ENCODE measurements at places on chromosomes 13 and 19.

GRCh38 chr13:51912511-51913225 is 50.9 kb downstream of the CCDC70 start:
- DNase-seq = no peak

DNA sequence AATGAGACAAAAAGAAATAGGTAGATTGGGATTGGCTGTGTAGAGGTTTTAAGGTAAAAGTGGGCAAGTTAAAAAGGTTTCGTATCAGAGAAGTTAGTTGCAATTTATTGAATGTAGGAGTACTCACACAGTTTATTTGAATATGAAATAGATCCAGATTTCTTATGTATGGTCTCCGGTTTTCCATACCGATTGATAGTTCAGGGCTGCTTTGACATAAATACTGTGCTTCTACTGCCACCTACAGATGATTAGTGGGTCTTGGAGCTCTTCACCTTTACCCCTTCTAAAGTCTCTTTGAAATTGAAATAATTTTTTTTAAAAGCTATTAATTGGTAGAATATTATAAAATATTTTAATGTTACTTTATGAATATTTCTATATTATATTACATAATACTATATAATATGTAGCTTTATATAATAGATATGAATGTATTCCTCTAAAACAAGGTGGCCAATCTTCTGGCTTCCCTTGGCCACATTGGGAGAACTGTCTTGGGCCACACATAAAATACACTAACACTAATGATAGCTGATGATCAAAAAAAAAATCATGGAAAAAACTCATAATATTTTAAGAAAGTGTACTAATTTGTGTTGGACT is 7.7 kb upstream of the GPR18 start:
- peak; percentile 52 for DNase-seq

GRCh38 chr13:26133286-26133685 is 81.5 kb upstream of the SHISA2 start:
- no peak for DNase-seq

DNA sequence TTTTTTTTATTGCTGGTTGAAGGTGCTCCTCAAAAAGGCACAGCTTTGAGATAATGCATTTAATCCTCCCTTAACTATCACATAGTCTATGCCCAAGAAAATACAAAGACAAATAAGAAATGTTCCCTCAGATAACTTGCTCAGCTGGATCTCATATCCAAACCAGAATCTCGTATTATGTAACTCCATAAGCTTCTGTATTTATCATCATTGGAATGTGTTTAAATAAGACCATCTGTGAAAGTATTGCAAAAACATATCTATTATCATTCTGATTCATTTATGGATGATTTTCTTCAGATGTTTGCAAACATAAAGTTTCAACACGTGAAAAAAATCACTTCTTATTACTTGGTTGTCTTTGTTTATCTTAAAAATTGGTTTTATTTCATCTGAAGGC is 190.9 kb downstream of the IRS2 start:
- DNase-seq = peak; percentile 73

GRCh38 chr13:35916146-35916545 is 215.0 kb downstream of the DCLK1 start:
- no peak for DNase-seq

DNA sequence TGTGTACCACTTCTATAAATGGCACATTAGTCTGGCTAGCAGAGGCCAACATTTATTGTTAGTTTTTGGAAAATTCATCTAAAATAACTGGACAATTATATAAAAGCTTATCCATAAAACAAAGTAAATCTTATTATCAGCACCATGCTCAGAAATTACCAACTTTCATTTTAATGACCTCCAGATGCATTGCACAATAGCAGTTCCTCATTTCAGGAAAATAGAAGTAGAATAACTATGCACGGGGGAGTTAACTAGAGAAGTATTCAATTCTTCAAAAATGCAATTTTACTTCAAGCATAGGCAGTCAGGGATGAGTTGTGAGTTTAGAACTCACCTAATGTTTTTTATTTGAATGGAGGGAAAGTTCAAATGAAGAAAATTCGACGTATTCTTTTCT is 1023.5 kb downstream of the PCDH17 start:
- no peak for DNase-seq

GRCh38 chr19:19053508-19054314 is 10.1 kb upstream of the SLC25A42 start:
- peak; percentile 35 for DNase-seq

GRCh38 chr19:33773704-33774624 is 22.7 kb upstream of the KCTD15 start:
- no peak for DNase-seq

- no peak for DNase-seq
Measured at GRCh38 chr13:19645000-19645399, 11.5 kb downstream of the MPHOSPH8 start.

DNA sequence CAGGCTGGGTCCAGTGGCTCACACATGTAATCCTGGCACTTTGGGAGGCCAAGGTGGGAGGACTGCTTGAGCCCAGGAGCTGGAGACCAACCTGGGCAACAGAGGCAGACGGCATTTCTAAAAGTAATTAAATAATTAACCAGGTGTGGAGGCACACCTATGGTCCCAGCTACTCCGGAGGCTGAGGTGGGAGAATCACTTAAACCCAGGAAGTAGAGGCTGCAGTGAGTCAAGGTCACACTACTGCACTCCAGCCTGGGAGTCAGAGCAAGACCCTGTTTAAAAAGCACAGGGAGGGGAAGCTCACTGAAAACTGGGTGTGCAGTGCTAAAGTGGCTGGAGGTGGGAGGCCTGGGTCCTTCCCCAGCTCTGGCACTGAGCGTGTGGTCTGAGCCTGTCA is 9.7 kb downstream of the LATS2 start:
- DNase-seq = no peak

DNA sequence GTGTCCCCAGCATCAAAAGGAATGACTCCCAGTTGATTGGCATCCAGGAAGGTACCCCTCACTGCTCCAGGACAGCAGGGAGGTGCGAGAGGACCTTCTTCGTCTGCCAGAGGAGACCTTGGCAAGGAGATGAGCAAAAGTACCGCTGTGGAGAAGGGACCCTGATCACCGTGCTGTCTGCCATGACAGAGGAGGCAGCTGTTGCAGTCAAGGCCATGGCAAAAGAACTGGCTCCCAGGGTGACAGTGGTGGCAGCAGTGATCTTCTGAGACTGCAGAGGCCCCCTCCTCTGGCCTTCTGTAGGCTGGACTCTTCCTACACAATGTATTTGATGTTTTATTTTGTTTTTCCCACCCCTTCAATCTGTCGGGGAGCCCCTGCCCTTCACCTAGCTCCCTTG is 32.0 kb downstream of the NKPD1 start:
- DNase-seq = no peak

DNA sequence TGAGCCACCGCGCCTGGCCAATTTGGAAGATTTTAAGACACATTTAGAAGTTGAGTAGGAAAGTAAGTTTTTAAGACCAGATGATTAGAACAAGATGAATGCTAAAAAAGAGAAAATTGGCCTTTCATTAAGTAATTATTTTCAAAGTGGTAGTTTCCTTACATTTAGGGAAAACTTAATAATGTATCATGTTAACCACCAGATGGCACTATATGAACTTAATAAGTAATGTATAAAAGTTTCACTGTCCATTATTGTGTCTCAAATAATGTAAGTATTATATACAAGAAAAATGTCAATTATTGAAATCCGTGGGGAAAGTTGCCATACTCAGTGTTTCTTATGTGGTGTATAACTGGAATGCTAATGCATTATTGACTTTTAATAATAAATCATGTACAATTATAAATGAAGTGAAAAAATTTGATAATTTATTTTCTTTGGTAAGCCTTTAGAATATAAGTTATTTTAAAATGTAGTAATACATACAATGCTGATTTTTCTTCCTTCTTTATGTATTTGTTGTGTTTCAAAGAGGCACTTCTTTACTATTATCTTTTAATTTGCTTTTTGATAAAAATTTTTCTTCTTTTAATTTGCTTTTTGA is 29.2 kb downstream of the COG6 start:
- DNase-seq = peak; percentile 45

GRCh38 chr19:16684216-16684615 is 23.3 kb downstream of the TMEM38A start:
- DNase-seq = no peak

GRCh38 chr19:6188811-6189210 is 53.3 kb downstream of the ACSBG2 start:
- DNase-seq = no peak

- no peak for DNase-seq
Measured at GRCh38 chr19:56538761-56539263, at the start of gene ZFP28. ZFP28 (plus strand) TSS chr19:56538948; CDS start chr19:56539019, 71 bp downstream.

GRCh38 chr13:59263531-59263930 is 900.2 kb downstream of the DIAPH3 start:
- DNase-seq = no peak

DNA sequence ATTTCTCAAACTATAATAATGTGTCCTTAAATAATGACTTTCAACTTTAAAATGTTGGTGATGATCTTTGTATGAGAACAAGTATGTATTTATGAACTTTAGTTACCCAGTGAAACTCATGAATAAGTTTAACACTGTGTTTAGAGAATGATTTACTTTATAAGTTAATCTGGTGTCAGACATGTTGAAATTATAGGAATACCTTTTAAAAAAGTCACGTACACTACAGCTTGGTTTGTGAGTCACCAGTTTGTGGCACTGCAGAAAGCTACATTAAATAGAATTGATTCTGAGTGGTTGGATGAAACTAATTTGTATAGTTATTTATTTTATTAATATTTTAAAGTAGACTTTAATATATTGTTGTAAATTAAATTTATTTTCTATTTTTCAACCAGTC is 1366.2 kb upstream of the PCDH20 start:
- no peak for DNase-seq

- peak; percentile 83 for DNase-seq
Measured at GRCh38 chr19:50728084-50728737, 5.0 kb downstream of the CLEC11A start.

- peak; percentile 25 for DNase-seq
Measured at GRCh38 chr19:43872547-43873336, 45.6 kb downstream of the ZNF283 start.

- DNase-seq = no peak
Measured at GRCh38 chr13:76816394-76816793, 69.8 kb downstream of the KCTD12 start.

- no peak for DNase-seq
Measured at GRCh38 chr19:45391346-45391745, 13.5 kb downstream of the PPP1R13L start.

GRCh38 chr13:47680748-47681147 is 320.3 kb downstream of the SUCLA2 start:
- peak; percentile 66 for DNase-seq

DNA sequence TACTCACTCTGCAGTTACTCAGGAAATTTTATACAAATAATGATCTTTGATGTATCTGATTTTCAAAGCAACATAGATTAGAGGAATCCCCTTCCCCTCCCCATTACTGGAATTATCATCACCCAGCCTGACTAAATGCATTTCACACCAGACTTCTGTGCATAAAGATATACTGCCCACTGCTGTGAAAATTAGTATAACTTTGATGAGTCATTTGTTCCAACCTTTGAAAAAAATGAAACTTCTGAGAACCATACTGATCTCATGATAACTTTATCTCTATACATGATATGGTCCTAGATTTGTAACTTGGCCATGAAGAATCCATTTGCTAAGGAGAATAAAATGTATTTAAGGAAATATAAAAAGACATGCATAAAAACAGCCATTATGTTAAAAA is 63.9 kb downstream of the GPC6 start:
- DNase-seq = peak; percentile 49

- DNase-seq = peak; percentile 54
Measured at GRCh38 chr13:59677966-59678814, 485.5 kb downstream of the DIAPH3 start.

- no peak for DNase-seq
Measured at GRCh38 chr19:29542776-29543175, 17.0 kb downstream of the VSTM2B start.

DNA sequence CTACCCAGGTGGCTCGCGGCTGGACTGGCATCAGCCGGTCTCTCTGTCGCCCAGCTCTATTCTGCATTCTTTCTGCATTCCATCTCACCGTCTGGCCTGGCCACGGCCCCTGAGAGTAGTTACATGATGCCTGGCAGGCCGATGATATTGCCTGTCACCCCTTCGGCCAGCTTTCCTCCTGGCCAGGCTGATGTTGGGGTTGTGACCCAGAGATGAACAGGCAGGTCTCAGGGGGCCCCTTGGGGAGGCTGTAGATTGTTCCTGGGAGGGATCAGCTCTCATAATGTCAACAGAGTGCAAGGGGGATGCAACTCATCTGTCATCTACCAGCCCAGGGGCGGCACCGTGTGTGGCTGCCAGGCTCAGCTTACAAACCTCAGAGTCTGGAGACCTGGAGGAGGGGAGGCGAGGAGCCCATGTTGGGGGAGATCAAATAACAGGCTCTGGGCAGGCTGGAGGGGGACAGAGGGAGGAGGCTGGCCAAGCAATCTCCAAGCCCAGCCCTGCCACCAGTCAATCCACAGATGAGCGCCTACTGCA is 13.6 kb upstream of the FBXO17 start:
- DNase-seq = peak; percentile 53

GRCh38 chr19:38183251-38183897 is 40.6 kb downstream of the DPF1 start:
- peak; percentile 9 for DNase-seq

GRCh38 chr13:113980489-113981064 is 6.7 kb upstream of the C13orf46 start:
- no peak for DNase-seq

DNA sequence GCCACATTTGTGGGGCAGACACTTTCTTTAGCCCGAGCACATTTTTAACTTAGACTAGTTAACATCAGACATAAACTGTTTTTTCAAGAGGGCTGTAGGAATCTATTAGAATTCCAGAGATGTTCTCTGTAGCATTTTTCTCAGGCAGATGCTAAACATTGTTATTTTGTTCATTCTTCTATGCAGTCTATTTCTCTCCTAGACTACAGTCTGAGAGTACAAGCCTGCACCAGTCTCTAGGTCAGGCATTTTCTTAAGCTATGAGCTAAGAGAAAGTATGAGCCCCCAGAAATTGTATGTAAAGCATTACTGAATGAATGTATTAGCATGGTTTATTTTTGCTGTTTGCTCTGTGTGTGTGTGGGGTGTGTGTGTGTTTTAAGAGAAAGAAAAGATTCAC is 923 bp upstream of the C13orf42 start:
- no peak for DNase-seq

- DNase-seq = no peak
Measured at GRCh38 chr13:35990196-35990595, 141.0 kb downstream of the DCLK1 start.

DNA sequence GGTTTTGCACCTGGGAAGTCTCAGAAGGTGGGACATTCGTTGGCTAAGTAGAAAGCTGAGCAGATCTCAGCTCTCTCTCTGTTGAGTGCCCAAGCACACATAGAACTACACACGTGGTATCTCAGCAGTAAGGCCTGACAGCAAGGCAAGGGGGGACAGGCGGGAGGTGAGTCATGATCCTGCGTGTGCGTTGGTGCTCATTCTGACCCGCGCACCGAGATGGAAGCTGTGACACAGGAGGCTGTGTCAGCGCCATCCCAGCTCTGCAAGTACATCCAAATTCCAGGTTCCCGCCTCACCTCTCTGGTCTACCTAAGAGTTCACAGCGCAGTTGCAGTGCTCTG is 135.7 kb downstream of the USP12 start:
- peak; percentile 44 for DNase-seq

GRCh38 chr19:5290336-5291262 is 50.0 kb downstream of the PTPRS start:
- DNase-seq = no peak

- peak; percentile 19 for DNase-seq
Measured at GRCh38 chr13:31485651-31486051, 253.7 kb upstream of the RXFP2 start.

GRCh38 chr19:47348819-47349795 is at the start of gene DHX34:
DHX34 (plus strand) TSS chr19:47349315; CDS start chr19:47353031, 3,716 bp downstream.
- peak; percentile 98 for DNase-seq
